Stimulated activated CD8-positive, alpha-beta memory T cell treated with anti-CD3 and anti-CD28 coated beads, Interleukin-7, amount 100 ng/mL, for 1 hour (primary cell): ENCODE measurements at places on chromosomes 2 and 18.

DNA sequence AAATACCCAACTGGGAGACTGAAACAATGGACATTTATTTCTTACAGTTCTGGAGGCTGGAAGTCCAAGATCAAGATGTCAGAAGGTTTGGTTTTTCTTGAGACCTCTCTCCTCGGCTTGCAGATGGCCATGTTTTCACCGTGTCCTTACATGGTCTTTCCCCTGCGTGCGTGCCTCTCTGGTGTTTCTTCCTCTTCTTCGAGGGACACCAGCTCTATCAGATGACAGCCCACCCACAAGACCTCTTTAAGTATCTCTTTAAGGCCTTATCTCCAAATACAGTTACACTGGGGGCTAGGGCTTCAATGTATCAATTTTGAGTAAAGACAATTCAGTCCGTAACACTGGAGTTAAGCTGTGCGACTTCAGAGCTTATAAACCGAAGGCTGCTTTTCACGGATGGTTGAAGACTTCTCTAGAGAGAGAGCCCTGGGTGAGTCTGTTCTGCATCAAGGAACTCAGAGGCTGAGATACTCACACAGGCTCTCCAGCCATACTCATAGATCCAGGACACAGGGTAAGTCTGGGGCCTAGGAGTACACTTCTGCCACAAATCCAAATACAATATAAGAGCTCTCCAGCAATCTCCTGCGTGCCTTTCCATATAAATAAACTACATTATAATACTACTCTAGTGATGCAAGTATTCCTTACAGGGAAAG is 339.9 kb upstream of the PKDCC start:
- no peak for DNase-seq

- no peak for DNase-seq
These were observed 20.6 kb upstream of the TMEFF2 start for GRCh38 chr2:192215096-192215877.

DNA sequence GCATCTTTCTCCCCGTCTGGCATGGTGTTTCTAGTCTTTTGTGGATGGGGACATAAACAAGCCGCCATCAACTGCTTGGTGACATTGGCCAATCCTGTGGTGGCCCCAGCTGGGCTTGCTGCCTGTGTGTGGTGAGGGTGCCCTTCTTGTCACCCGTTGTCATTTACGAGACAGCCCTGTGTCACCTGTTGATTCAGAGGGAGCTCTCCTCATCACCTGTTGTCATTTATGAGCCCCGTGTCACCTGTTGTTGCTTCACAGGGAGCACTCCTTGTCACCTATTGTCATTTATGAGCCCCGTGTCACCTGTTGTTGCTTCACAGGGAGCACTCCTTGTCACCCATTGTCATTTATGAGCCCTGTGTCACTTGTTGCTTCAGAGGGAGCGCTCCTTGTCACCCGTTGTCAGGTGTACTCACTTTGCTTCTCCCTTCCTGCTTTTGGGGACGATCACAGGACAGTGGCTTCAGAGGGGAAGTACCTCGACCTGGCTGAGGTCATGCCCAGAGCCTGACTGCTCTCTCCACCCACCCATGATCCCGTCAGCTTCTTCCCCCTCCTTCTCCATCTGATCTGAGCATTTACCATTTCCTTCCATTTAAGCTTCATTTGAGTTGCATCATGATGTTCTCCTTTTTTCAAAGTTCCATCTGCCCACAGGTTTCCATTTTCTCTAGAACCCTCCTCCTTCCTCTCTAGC is 29.1 kb downstream of the HPCAL1 start:
- DNase-seq, result no peak

DNA sequence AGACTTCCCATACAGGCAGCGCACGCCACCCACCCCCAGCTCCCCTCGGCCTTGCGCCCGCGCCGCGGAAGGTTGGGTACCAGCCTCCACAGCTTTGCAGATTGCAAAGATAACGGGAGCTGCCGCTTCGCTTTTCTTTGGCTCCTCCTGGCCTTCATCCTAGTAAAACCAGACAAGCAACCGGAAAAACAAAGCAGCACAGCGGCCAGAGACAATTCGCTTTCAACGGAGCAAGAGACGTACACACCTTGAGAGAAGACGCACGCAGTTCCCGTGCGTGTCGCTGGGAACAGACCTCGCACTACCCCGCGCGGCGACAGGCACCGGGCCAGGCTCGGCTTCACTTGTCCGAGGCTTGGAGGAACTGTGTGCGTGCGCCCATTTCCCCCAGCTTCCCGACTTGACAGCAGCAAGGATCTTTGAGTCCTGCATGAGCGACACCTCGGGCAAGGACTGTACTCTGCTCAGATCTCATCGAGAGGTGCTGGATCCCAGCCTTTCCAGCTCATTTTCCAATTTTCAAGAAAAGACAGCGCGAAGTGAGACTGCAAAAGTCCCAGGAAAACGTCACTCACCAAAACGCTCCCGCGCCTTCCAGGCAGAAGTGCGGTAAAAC is 964 bp downstream of the ZBTB7C start:
- no peak for DNase-seq
